ENCODE measurements at places on chromosomes 7 and 10.

DNA sequence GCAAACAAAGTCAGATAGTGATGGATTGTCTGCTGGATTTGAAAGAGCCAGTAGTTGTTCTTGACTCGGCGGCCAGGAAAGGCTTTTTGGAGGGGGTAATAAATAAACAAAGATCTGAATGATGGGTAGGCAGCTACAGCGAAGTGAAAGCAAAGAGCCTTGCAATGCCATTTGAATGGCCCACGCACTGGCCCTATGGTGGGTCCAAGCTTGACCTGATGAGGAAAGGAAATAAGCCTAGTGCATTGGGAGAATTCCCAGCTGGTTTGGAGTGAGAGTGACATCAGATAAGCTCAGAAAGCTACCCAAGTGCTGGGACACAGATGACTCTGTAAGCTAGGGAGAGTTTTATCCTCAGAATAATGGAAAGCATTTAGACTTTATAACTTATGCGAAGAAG is 365.2 kb downstream of the PLXDC2 start:
- no peak for DNase-seq

- DNase-seq, result no peak
These were observed 43.7 kb upstream of the DNAAF5 start for GRCh38 chr7:682810-683209.

DNA sequence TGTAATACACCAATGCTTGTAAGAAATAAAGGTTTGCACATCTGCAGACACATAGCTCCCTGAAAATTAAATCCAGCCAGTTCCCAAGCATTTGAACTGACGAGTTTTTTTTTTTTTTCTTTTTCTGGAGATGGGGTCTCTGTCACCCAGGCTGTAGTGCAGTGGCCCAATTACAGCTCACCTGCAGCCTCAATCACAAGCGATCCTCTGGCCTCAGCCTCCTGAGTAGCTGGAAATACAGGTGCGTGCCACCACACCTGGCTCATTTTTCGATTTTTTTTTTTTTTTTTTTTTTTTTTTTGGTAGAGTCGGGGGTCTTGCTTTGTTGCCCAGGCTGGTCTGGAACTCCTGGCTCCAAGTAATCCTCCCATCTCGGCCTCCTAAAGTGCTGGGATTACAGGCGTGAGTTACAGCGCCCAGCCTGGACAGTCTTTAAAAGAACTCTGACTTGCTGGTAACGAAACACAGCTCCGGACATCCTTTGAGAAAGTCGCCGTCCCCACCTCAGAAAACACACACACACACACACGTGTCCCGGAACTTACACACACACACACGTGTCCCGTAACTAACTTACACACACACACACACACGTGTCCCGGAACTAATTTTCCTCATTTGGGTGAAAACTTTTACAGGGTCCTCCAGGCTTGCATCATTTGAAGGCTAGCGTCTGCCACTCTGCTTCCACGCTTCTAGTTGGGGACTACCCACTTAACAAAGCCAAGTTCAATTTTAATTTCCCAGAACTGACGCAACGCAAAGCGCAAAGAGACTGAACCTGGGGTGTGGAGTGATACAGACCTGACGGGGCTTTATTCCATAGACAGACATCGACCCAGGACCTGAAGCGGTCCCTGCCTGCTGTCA is 18.6 kb downstream of the OCM2 start:
- no peak for DNase-seq

GRCh38 chr10:3786295-3787015 is 1.4 kb upstream of the KLF6 start:
- no peak for DNase-seq

DNA sequence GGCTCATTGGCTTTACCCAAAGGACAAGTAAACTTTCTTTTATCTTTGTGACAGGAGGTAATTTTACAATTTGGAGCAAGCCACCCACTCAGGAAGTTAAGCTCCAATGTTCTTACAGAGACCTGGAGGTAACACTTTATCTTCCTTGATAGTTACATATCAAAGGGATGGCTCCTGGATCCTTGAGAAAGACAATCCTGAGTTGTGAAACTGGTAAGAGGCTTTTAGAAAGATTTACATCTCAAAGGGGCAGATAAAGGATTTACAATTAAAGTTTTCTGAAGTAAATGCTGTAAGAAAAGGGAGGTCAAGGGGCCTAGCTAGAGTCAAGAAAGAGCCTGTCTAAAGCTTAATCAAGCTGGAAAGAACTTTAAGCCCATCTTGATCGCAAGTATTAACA is 124.4 kb upstream of the ZNF804B start:
- DNase-seq, result no peak

- no peak for DNase-seq
These were observed 45.1 kb downstream of the ZMIZ1 start for GRCh38 chr10:79113827-79114226.

- DNase-seq, result no peak
These were observed 216.9 kb downstream of the MGMT start for GRCh38 chr10:129683920-129684319.

GRCh38 chr10:101779544-101780186 is 3.6 kb downstream of the NPM3 start:
- DNase-seq, result no peak

GRCh38 chr7:48285373-48285772 is 114.1 kb downstream of the ABCA13 start:
- no peak for DNase-seq

DNA sequence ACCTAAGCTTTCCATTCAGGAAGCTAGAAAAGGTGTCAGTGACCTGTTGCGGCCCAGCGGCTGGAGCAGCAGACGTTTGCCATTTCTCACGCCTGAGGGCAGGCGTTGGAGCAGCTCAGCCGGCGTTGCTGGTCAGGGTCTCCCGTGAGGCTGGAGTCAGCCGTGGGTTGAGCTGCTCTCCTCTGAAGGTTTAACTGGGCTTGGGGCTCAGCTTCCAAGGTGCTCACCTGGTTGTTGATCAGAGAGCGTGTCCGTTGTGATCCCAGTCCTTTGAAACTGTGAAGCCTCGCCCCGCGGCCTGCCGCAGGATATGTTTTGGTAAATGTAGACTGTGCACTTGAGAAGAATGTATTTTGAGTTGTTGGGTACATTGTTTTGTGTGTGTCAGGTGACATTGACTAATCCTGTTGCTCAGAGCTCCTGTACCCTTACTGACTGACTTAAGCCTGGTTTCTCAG is 20.6 kb upstream of the PWWP2B start:
- no peak for DNase-seq

- DNase-seq, result no peak
These were observed 78.7 kb downstream of the ATXN7L1 start for GRCh38 chr7:105797652-105798051.

DNA sequence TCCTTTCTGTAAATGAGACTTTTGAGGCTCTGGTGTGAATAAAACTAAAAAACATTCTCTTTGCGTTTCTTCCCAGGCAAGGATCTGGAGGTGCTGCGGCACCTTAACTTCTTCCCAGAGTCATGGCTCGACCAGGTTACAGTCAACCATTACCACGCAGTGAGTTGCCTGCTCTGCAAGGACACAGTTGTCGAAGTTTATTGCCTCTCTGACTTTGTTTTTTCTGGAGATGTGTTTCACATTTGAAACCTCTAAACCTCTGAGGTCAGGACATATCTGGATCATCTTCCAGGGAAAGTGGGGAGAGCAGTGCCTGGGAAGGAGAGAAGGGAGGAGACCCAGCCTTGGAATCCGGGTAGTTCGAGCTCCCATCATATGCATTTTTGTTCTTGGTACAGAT is 43.4 kb upstream of the PLEKHA1 start:
- DNase-seq, result no peak

- DNase-seq, result no peak
These were observed 47.2 kb upstream of the RHEB start for GRCh38 chr7:151566897-151567320.

DNA sequence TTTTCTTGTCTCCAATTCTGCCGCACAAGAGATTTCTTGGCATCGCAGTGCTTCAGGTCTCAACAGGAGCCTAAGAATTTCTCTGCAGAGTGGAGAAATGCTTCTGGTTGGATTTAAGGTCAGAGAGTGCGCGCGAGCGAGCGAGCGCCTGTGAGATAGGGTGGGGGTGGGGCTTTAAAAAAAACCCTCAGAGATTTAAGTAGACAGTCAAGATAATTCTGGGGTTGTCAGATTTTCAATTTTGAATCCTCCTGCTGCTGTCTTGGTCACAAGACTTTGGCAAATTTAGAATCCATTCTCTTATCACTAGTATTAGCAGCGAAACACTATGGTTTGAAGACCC is 49.7 kb downstream of the CPEB3 start:
- DNase-seq, result no peak

DNA sequence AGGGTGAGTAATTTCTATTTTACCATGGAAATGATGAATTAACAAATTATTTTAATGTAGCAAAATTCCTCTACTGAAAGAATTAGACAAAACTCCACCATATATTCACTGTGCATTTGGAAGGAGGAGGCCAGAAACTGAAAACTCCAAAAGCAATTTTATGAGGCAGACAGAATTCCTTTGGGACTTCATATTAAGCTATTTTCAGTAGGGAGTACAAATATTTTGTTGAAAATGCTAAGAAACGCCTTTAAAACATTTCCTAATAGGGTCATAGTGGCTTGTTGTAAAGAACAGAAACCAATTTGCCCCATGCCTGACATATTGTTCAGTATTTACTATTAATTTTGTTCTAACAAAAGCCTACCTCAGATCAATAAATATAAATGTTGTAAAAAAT is 117.8 kb downstream of the TES start:
- no peak for DNase-seq

DNA sequence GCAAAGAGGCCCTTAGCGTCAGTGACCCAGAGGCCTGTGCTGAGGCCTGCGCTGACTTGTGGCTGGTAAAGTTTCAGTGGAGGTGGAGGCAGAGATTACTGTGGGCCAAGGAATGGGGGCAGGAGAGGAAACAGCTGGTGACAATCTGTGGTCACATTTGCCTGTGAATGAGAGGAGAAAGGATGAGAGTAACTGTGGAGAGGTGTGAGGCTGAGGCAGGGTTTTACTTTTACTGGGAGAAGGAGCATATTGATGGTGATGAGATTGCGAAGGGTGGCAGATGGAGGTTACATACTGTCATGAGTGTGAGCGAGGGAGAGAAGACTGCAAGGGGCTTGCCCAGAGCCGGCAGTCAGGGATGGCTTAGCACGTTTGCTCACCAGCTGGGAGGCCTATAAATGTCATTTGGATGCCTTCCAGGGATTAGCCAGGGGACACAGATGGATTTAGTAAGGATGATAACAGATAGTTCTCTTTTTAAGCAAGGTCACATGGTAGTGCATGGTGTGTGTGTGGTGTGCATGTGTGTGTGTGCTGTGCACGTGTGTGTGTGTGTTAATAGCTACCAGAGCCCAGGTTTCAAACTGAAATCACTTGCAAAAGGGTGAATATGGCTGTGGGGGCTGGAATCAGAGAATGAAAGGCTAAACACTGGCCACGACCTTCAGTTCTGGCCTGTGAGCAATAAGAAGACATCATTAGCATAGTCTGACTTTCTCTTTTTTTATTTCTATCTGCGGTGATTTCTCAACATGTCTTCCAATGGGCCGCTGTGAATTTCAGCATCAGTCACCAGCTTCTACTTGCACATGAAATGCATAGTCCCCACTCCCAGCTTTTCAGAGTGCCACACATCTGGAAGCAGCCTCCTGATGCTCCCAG is 291.5 kb upstream of the ZNF32 start:
- no peak for DNase-seq

GRCh38 chr10:131099028-131099726 is 212.3 kb downstream of the TCERG1L start:
- DNase-seq, result no peak

DNA sequence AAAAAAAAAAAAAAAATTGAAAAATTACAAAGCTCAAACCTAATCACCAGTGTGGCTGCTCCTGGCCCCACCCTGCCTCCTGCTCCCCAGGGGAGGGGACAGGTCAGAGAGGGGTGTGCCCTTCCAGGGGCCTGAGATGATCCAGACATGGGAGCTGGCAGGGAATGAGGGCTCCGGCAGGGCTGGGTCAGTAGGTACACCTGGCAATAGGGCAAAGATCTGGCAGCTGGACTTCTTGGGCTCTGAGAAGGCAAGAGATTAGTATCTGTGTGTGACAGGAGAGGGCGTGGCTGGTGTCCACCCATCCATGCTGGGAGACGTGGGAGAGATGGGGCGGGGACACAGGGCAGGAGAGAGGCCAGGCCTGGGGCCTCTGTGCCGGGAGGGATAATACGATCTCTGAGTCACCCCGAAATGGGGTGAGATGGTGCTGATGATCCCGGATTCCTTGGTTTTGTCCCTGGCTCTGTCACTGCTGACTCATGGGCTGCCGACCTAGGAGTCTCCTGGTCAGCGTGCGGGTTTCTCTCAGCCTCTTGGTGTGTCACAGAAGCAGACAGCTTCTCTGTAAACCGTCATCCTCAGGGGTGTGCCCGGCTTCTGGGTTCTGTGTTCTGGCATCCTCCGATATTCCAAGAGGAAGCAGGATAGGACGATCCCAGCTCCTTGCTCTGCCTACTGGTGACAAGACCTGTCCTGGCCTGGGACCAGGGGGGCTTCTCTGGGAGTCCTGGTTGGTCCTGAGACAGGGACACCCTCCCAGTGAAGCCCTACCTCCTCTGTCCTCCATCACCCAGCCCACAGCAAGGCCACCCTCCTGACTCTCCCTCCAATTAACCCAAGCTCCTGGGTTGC is 8.2 kb upstream of the CLDN4 start:
- DNase-seq, result no peak

DNA sequence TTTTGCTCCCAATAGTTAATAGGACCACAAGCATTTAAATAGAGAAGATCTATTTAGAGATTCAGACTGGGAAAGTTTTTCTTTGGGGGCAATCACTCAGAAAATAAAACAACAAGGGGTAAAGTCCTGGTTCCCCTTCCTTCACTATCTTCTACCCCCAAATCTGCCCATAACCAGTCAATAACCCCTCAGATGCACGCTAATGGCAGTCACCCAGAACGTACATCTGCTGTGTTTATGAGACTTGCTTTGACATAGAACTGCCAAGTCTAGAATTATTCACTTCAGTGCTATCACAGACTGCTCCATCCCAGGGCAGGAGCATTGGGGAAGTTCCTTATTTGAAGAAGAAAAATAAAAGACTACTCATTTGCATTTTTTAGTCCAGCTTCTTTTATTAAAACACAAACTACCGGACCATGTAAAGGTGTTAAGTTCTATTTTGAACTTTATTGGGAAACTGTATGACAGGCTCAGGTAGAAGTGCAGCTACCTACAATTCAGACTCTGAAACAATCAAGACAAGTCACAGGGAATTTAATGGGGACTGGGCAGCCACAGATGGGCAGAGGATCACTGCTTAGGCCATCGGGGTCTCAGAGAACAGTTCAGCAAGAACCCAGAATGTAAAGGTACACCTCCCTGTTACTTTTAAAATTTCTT is 38.4 kb downstream of the ANK3 start:
- no peak for DNase-seq

- DNase-seq, result no peak
These were observed 237.3 kb downstream of the DGKI start for GRCh38 chr7:137609500-137609899.

GRCh38 chr10:74752371-74753040 is 73.9 kb upstream of the KAT6B start:
- DNase-seq, result no peak

Data from thoracic aorta (tissue), 2 donors.